ENCODE measurements at places on chromosomes 1 and 21. TPM values are rescaled to one million over a fixed set of nuclear protein-coding genes. Genes with fewer than 3 reads are reported as not detected.

PDE4B gene
- 13.9 TPM for total RNA-seq

FCRL4 gene
- not detected for total RNA-seq

SLC39A1 gene
- 238 TPM for total RNA-seq

DYRK3 gene
- total RNA-seq: 8.5 TPM

NEK7 gene
- 10.0 TPM for total RNA-seq

HES3 gene
- 67.9 TPM for total RNA-seq

ALPL gene
- total RNA-seq: 175 TPM

HES4 gene
- total RNA-seq: 1.2 TPM

NEK2 gene
- total RNA-seq: 22.9 TPM

COL11A1 gene
- total RNA-seq: 28.3 TPM

DCDC2B gene
- total RNA-seq: not detected

C8A gene
- total RNA-seq: not detected

RPL5 gene
- total RNA-seq: 1,506 TPM

CEP170 gene
- 97.2 TPM for total RNA-seq

A3GALT2 gene
- not detected for total RNA-seq

MANEAL gene
- 4.8 TPM for total RNA-seq

UMODL1 gene
- total RNA-seq: not detected

PLA2G4A gene
- total RNA-seq: 1.8 TPM

HES5 gene
- 0.22 TPM for total RNA-seq

LCE1A gene
- not detected for total RNA-seq

FGGY gene
- 10.3 TPM for total RNA-seq

GUCA2B gene
- not detected for total RNA-seq

TMEM51 gene
- 9.9 TPM for total RNA-seq

CIART gene
- total RNA-seq: 10.6 TPM

ECM1 gene
- total RNA-seq: 0.73 TPM

Measured in H1 (cell line).